ENCODE measurements at places on chromosomes 12 and 14.
A peak's percentile ranks its signal among the peaks of the same experiment; 100 is the strongest.

GRCh38 chr12:67082221-67082620 is 186.9 kb upstream of the CAND1 start:
- no peak for DNase-seq

DNA sequence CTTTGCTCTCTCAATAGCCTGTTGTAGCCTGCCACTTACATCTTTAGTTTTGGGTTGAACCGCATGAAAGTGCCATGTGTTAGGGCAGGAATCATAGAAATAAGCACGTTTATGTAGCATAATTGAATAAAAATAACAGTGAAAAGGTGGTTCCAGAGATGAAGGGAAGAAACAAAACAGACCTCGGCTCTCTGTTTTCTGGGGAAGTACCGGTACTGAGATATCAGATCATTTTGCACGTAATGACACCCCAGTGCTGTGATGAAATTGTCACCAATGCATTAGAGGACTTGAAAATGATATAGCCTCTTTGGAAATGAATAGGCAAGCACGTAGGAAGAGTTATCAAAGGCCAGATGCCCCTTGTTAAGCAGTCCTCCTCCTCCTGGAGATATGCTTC is 42.5 kb upstream of the DLK1 start:
- DNase-seq = no peak

DNA sequence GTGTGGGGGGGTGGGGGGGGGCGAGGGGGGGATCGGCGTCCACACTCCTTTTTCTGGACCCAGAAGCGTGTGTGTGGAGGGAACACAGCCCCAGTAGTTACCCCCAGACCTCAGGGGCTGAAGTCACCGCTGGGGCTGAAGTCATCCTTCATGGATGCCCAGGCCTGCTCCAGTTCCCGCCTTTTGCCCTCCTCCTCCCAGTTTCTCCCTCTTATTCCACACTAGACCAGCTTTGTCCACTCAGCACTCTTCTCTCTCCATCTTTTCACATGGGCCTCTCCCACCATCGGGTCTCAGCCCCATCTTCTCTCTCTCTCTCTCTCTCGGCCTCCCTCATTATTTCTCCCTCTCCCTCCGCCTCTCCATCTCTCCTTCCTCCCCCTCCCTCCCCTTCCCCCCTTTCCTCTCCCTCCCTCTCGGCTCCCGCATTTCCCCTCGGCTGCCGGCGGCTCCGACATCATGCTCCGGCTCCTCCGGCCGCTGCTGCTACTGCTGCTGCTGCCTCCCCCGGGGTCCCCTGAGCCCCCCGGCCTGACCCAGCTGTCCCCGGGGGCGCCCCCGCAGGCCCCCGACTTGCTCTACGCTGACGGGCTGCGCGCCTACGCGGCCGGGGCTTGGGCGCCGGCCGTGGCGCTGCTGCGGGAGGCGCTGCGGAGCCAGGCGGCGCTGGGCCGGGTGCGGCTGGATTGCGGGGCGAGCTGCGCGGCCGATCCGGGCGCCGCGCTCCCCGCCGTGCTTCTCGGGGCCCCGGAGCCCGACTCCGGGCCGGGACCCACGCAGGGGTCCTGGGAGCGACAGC is at the start of gene P3H3:
TSS of gene P3H3 (plus strand) at position 426 of the 799 bp plus-strand sequence. CDS start at position 460, 34 bp downstream.
- no peak for DNase-seq

GRCh38 chr12:47409310-47409987 is 296.4 kb downstream of the RPAP3 start:
- no peak for DNase-seq

DNA sequence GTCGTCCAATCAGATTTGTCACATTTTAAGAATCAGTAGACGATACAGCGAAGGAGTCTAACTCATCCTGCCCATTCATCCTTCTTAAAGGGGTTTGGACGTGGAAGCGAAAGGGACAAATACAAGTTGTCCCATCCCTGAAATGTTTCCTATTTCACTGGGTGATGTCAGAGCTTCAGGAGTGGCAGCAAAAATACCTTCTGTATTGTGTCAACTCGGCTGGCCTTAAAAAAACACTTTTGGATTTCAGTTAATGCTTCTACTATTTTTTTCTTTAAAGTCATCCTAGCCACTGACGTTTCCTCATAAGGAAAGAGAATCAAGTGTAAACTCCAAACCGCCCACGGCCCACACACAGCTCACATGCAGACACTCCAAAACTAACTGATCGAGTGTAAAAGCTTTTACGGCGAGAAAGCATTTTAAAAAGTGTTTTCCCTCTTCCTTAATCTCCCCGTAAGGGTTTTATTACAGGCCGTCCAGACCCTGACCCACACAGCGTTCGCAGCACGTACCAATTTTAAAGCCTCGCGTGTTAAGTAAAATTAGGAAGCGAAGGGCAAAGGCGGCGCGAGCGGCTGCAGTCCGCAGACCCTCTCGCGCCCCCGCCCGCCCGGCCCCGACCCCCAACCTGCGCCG is 593 bp downstream of the CFL2 start:
- DNase-seq = peak; percentile 12

- no peak for DNase-seq
These were observed 95.2 kb upstream of the HMGA2 start for GRCh38 chr12:65728848-65729793.

DNA sequence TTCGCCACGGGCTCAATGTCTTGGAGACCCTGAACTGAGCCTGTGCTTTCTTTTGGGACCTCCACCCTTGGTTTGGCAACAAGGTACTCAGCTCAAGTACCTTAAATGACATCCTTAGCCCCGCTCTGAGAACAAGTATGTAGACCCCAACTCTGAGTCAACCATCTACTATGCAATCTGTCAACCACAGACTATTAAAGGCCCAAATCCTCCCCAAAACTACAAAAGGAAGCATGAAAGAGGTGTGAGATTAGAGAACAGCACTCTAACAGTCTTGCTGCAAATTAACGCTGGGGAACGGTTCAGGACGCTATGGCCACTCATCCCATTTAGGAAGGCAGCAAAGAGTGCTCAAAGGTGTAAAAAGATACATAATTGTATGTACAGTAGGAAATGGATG is 52.1 kb downstream of the CCDC88C start:
- DNase-seq = no peak

DNA sequence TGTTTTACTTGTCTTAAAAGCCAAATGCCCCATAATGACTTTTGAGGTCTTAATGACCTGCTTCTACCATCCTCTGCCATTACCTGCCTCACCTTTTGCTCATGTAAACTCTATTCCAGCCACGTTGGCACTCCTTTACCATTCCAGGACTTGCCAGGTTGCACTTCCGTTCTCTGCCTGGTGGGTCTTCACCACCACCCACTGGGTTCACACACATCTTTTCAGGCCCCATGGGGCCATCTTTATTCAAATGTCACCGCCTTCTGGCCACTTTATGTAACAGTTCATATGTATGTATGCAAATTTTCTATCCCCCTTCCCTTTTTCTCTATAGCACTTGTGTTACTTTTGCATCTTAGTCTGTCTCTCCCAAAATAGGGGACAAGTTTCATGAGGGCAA is 57.7 kb downstream of the ATP2A2 start:
- DNase-seq = no peak

- no peak for DNase-seq
These were observed 496.3 kb downstream of the NELL2 start for GRCh38 chr12:44379831-44380230.

GRCh38 chr12:75909714-75910656 is 121.6 kb downstream of the PHLDA1 start:
- no peak for DNase-seq

- no peak for DNase-seq
These were observed 80.1 kb downstream of the CHST11 start for GRCh38 chr12:104536841-104537240.

GRCh38 chr12:92226071-92226661 is 80.5 kb upstream of the BTG1 start:
- no peak for DNase-seq

GRCh38 chr12:93518725-93519124 is 51.4 kb downstream of the MRPL42 start:
- no peak for DNase-seq

DNA sequence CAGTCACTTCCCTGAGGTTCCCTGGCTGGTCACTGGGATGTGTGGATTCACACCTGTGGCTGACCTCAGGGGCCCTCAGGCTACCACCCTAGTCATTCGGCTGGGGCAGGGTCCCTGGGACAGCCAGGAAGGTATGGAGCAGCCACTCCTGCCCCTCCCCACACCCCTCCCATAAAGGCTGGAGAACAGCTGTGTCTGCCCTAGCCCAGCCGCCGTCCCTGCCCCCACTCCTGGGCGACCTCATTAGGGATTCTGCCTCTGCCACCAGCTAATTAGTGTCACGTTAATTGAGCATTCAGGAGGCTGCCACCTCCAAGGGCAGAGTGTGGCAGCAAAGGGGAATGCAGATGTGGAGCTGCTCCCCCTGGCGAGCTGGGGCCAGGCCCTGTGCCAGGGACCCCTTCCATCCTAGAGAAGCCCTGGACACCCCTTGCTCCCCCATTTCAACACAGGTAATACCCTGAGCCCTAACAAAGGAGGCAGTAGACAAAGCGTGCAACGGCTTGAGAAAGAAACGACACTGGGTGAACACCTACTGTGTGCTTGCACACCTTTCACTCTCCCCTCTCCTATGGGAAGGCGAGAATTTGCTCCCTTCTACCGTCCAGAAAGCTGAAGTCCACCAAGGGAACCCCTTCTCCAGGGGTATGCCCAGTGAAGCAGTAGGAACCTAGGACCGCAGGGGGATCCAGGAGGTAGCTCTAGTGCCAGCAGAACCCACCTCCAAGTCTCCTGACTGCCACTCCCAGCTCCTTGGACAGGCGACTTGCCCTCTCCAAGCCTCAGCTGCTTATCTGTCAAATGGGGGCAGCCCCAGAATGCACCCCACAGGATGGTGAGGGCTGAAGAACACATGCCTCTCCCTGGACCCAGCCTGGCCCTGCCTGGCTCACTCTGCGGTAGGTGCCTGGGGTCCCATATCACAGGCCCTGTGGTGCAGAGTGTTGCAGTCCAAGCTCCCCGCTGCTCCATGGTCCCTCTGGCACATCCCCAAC is 45.1 kb downstream of the FAM222A start:
- no peak for DNase-seq

- no peak for DNase-seq
These were observed 1.8 kb upstream of the CKAP4 start for GRCh38 chr12:106249411-106250135.

GRCh38 chr12:25906651-25907340 is 51.7 kb upstream of the RASSF8 start:
- no peak for DNase-seq

- peak; percentile 70 for DNase-seq
These were observed 6.5 kb upstream of the PRPH start for GRCh38 chr12:49288412-49288853.

DNA sequence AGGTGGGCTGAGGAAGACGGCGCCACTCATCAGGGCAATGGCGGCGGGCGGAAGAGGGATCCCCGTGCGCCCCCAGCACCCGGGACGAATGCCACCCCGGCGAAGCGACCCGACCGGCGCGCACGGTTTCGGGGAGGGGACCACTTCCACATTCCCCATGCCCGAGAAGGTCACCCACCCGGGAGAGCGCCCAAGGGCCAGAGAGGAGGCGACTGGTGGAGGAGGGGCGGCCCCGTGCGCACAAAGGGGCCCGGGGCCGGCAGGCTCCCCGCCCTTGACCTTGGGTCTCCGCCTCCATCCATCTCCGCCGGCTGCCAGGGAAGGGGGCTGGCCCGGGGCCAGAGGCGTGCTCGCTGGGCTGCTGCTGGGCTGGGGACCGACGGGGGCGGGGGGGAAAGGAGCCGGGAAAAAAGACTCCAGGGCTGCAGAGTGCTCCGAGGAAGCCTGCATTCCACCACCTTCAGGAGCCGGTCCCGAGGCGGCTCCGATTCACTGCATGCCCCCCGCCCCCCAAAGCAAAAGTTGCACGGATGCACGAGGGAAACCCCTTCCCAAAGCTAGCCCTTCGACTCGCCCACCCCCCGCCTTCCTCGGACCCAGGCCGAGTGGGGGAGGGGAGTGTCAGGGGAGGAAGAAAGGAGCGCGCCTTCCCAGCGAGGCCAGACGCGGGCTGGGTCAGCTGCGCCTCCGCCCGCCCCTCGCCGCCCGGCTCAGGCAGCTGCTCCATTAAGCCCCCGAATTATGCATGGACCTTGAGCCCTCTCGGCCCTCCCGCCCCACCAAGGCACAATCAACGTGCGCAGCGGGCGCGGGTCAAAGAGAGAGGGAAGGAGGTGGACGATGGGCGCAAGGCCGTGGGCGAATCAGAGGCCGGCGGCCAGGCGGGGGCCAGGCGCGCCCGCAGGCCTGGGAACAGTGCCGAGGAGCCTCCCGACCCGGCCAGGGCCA is 26.2 kb downstream of the BCL11B start:
- no peak for DNase-seq

DNA sequence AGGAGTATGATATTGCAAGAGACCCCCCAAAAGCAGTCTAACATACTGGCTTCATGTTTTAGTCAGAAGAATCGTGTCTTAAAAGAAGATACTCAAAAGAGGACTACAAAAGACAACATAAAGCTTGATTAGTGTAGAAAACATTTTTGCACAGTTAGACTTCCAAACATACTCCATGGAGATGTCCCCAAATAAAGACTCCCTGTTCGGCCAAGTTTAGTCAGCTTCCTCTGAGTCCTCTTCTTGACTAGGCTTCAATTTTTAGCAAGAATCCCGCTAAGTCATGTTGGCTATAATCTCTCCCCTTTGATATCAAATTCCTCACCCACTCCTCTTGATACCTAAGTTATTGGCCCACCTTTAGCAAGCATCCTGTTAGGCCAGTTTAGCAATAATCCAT is 298.0 kb downstream of the RMST start:
- DNase-seq = no peak

- no peak for DNase-seq
These were observed 2.5 kb downstream of the AHNAK2 start for GRCh38 chr14:104975481-104976197.

GRCh38 chr14:74019408-74020137 is 424 bp downstream of the BBOF1 start:
- DNase-seq = no peak

GRCh38 chr14:30657606-30658163 is 35.6 kb downstream of the SCFD1 start:
- DNase-seq = no peak

DNA sequence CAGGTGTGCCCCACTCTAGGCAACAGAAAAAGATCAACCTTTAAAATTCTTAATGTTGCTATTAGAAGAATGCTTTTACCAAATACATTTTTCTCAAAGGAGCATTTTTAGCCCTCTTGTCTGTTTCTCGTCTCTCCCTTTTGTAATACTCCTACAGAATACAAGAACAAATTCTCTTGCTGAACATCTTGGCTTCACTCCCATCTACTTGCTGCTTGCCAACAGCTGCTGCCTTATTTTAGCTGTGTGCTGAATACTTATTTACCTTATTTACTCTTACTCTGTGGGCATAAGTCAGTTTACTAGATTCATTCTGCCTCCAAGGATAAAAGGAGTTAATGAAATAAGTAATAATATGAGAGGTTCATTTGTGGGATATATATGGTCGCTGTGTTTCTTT is 70.8 kb downstream of the POLR3B start:
- DNase-seq = no peak
